ENCODE measurements at places on chromosomes 1 and 21.

GRCh38 chr1:197664391-197664790 lies 110.9 kb downstream of the DENND1B start:
- DNase-seq: no peak

DNA sequence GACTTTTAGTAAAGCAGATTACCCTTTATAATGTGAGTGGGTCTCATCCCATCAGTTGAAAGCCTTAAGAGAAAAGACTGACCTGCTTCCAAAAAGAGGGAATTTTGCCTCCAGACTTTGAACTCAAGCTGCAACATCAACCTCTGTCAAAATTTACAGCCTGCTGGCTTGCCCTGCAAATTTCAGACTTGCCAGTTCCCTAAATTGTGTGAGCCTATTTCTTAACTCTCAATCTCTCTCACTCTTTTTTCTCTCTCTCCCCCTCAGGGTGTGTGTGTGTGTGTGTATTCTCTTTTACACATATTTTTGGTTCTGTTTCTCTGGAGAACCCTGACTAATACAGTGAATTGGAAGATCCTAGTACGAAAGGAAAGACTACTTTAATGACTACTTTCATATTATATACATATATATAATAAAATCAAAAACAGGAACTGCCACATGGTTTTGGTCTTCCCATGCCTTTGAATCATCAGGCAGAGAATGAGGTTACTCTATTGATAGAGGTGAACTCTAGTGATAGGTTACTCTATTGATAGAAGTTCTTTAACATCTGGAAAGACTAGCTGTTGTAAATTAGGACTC lies 6.4 kb downstream of the OR2C3 start:
- DNase-seq: no peak

GRCh38 chr1:203769505-203770343 lies 4.7 kb downstream of the LAX1 start:
- no peak for DNase-seq

- DNase-seq: no peak
These were observed 70.2 kb downstream of the ETS2 start for GRCh38 chr21:38875694-38876492.

Measured in activated T-cell treated with anti-CD3 and anti-CD28 coated beads, Interleukin-2, amount 50 U/mL, for 1 hour (primary cell).